ENCODE measurements at places on chromosomes 12 and 14. TPM values are rescaled to one million over a fixed set of nuclear protein-coding genes. Genes with fewer than 3 reads are reported as not detected.

The IFI27 gene
- 160 TPM for total RNA-seq

DNA sequence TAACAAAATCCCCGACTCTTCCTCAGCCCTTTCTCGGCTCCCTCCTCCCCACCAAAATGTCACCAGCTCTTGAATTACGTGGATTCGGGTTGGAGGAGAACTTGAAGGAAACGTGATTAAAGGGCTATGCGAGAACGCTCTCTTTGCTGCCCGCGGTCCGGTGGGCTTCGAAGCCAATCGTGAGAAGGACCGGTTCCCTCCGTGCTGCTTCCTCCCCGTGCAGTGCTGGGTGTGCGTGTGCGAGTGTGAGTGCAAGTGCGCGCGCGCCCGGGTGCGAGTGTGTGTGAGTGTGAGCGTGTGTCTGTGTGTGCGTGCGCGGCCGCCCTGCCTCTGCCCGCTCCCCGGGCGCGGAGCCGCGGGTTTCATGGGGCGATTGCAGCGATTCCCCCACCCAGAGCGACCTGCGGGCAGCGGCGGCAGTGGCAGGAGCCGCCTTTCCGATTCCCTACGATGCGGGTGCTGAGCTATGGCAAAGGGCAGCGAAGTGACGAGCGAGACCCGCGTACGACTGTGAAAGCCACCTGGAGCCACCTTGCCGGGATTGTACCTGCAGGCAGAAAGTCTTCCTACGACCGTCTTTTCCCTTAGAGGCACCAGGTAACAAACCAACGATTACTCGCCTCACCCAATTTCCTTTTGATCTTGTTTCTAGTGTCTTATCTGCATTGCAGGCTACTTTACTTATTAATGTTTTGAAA, 1.4 kb downstream of the LRFN5 start:
- no peak for DNase-seq

- DNase-seq, result no peak
Measured at GRCh38 chr12:114018669-114019068, 52.5 kb upstream of the RBM19 start.

- DNase-seq, result no peak
Measured at GRCh38 chr14:102998393-102998792, 59.0 kb downstream of the CDC42BPB start.

DNA sequence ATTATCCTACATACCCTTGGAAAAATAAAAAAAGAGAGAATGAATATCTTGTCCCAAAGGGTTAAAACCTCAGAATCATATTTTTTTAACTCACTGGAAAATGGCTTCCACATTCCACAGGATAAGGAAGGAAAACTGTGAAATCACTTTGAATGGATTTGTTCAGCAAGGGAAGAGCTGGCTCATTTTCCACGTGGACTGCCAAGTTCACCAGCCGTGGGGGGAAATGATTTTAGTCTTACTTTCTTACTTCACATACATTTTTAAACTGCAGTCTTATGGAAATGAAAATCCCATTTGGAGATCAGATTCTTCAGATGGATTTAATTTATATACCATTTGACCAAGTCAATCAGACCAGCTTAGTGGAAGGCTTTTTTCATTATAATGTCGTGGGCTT, 29.9 kb upstream of the AEBP2 start:
- no peak for DNase-seq

The RDH12 gene
- not detected for total RNA-seq

DNA sequence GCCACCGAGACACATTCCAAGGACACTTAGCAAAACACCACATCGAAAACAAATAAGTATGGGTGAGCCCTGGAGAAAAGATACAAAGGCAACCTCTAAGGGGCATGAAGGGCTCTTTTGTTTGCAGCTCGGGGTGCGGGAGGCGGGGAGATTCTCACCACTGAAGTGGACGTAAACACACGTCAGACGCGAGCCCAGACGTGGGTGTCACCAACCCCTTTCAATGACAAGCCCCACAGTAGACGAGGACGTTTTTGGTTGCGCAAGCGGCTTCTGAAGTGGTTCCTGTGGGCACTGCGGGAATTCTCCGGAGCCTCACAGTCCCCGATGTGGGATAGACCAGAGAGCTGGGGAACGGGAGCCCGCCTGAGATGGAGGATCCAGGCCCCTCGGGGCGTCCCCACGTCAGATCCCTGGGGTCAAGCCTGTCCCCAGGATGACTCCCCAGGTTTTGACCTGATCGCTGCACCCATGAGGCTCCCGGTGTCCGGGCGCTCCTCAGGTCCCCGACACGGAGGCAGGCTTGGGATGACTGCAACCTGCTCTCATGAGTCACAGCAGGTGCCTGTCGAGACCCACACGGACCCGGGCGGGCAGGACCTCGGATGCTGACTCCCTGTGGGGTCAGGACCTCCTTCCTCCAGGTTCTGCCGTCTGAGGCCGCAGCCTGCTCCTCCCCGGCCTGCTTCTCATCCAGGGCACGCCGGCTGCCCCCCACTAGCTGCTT, 20.3 kb upstream of the ADGRD1 start:
- DNase-seq, result no peak
